ENCODE measurements at places on chromosomes 1 and 21. TPM values are rescaled to one million over a fixed set of nuclear protein-coding genes. Genes with fewer than 3 reads are reported as not detected.

DNA sequence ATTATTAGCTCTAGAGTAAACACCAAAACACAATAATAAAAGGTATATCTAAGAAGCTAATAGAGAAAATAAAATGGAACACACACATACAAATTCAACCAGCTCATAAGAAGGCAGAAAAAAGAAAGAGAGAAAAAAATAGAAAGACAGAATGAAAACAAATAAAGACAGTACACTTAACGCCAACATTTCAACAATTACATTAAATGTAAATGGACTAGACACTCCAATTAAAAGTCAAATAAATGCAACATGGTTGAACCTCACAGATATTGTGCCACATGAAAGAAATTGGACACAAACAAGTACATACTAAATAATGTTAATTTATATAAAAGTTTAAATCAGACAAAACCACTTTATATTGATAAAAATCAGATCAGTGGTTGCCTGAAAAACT, 56.0 kb downstream of the SLC44A5 start:
- no peak for DNase-seq

The ETNK2 gene
- total RNA-seq = 227 TPM

The EPHA8 gene
- total RNA-seq = 6.0 TPM

DNA sequence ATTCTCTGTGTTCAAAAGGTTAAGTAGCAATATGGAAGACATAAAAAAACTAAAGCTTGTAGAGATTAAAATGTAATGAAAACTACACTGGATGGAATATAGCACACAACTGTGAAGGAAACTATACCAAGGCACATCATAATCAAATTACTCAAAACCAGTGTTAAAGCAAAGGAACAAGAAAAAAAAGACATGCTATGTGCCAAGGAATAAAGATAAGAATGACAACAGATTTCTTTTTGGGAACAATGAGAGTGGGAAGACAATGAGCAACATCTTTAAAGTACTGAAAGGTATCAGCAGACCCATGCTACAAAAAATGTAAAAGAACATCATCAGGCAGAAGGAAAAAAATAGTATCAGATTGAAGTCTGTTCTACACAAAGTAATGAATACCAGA, 157.8 kb downstream of the VPS13D start:
- no peak for DNase-seq

DNA sequence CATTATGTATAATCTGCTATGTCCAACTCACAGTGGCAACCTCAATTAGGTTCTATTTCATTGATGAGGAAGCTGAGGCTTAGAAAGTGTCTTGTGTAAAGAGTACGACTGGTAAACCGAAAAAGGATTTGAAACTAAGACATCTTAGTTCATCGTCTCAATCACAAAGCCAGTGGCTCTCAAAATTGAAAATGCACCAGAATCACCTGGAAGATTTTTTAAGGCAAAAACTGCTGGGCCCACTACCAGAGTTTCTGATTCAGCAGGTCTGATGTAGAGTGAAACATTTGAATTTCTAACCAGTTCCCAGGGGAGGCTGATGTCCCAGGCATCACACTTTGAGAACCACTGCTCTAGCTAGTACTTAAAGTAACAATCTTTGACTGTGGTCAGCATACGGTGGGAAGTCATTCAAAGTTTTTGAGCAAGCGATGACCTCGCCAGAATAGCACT, 5.2 kb upstream of the LRRC53 start:
- DNase-seq = no peak

DNA sequence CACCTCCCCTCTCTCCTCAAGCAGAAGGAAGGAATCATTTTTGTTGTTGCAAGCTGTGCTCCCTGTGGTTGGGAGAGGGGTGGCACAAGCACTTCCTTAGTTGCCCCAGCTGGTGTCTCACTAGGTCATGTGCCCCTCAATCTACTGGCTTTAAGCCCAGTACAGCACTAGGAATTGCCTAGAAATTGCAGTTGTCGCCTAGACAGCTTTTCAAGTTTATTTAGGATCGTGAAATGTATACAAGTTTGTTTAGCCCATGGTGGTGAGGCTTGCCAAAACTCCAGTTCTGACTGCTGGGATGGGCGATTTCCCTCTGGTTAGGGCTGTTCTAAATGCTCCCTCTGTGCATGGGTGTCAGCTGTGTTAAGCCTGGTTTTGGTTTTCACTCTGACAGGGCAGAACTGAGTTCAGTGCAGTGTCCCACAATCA, 126.8 kb upstream of the ZNF644 start:
- no peak for DNase-seq

- DNase-seq = no peak
Measured at GRCh38 chr21:44742418-44743153, 31.2 kb upstream of the TSPEAR start.

GRCh38 chr21:44658913-44659595, 1.3 kb downstream of the KRTAP12-3 start:
- no peak for DNase-seq

The IGSF3 gene
- total RNA-seq = 27.2 TPM

The SH2D1B gene
- total RNA-seq = 1.3 TPM

The SIK1 gene
- total RNA-seq = 10.6 TPM

DNA sequence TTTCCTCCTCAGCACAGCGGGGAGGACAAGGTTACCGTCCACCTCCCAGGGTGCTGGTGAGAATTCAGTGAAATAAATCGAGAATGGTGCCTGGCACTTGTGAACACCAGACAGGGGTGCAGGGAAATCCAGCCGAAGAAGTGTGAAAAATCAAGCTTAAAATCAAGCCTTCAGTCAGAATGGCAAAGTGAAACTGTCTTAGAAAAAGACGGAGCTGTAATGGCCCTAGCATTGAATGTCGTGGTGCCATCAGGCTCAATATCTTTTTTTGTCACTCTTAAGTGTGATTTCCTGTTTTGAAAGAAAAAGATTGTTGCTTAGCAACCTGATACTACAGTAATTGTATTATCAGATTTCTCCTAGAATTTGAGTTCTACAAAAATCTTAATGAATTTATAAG, 22.1 kb downstream of the EDARADD start:
- DNase-seq = no peak

DNA sequence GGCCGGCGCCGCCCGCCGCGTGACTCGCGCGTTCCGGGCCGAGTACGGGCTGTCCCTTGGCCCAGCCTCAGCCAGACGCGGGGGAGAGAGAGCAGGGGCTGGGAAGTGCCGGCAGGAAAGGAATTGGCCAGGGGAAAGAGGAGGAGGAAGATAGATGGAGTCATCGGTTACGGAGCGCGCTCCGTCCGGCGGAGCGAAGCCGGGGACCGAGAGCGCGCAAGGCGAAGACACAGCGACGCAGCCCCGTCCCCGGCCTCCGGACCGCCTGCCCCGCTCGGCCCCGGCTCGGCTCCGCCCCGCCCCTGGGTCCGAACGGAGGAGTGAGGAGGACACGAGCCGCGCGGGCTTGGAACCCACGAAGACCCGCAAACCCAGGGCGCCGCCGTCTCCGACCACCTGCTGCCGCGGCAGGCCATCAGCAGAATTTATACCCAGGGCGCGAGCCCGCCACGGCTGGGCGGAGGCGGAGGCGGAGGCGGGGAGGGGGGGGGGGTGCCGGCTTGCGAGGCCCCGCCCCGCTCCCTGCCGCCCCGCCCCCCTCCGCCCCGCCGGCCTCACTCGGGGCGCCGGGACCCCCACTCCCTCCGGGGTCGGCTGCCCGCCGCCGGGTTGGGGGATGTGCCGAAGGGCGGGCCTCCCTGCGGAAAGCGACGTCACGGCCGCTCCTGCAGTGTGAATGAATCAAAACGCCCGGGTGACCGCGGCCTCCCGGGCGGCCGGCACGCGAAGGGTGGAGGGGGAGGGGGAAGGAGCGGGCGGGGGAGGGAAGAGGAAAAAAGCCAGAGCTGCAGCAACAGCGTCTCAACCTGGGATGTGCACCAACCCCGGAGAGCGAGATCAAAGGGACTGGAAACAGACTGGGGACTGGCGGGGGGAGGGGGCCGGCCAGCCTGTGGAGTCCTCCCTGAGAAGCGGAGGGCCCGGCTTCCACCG, at the start of gene LHX4:
LHX4 (plus strand) TSS at position 782 of the 933 bp plus-strand sequence. CDS start 266 bp downstream, outside the sequence.
- DNase-seq = peak; percentile 43

DNA sequence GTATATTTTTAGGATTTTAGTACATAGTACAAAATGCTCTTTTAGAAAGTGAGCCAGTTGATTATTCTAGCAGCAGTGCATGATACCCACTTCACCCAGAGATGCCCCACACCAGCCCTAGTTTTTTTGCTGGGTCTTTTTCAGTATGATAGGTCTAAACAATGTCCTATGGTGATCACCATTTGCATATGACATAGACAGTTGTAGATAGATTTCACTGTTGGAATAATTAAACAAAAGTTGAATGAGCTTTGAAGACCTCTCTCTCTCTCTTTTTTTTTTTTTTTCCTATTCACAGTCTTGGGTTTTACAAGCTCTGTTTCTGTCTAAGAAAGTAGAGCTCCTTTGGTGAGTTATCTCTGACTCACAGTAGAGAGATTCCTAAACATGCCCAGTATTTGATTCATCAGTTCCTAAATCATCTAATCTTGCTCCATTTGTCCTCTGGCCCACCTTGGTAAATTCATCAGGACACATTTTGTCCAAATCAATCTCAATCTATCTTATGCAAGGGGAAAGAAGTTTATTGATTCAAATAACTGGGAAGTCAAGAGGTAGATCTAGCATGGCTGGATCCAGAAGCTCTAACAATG, 44.7 kb upstream of the VAV3 start:
- no peak for DNase-seq

The FTCD gene
- 50.5 TPM for total RNA-seq

DNA sequence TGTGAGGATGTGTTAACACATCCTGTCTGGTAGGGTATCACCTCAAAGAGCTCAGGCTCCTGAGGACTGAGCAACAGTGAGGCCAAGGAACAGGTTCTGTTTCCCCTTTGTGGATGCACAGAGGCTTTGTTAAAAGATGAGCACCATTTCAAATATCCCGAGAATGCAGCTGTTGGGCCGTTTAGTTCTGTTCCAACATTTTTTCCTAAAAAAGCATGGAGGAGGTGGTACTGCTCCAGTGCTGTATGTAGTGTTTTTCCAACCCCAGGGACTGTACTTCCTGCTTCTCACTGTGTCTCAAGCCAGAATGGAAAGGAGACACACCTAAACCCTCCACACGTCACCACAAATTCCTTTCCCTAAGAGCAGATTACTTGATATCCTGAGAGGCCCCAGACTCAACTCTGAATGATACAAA, 53.8 kb upstream of the BCL10 start:
- no peak for DNase-seq

The PDZK1 gene
- total RNA-seq = 1.5 TPM

The NHLH1 gene
- total RNA-seq = 0.63 TPM

The RALGPS2 gene
- 78.6 TPM for total RNA-seq

GRCh38 chr21:43313939-43314405, 113.0 kb downstream of the SIK1 start:
- no peak for DNase-seq

The WNT4 gene
- total RNA-seq = 0.74 TPM

GRCh38 chr1:26862781-26863684, at the start of gene SFN:
SFN (plus strand) TSS chr1:26863149; CDS start chr1:26863213, 64 bp downstream.
- DNase-seq = no peak

Data from testis (tissue), 5 donors.